ENCODE measurements at places on chromosomes 16 and 17.

DNA sequence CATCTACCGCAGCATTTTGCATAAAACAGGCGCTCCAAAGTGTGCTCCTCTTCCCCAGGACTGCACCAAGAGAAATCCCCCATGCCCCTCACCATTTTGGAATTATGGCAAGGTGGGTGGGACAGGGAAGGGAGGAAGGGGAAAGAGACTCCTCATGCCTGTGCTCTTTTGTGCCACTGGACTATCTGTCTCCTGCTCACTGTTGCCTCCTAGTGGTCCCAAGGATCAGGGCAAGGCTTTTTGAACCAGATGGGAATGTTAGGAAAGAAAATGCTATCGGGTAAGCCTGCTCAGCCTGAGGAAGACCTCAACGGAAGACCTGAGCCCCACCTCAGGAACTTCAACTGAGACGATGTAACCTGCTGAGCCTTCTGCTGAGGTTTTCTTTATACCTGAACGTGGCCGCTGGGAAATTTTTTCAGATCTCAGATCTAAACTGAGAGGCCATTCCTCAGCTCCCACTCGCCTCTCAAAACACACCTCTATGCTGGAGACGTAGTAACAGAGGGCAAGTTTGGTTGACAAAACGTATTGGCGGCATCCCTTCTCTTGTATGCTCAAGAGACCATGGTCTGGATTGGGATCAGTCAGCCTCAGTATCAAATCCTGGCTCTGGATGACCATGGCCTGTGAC lies 58.3 kb downstream of the SPACA3 start:
- DNase-seq, result peak; percentile 60

DNA sequence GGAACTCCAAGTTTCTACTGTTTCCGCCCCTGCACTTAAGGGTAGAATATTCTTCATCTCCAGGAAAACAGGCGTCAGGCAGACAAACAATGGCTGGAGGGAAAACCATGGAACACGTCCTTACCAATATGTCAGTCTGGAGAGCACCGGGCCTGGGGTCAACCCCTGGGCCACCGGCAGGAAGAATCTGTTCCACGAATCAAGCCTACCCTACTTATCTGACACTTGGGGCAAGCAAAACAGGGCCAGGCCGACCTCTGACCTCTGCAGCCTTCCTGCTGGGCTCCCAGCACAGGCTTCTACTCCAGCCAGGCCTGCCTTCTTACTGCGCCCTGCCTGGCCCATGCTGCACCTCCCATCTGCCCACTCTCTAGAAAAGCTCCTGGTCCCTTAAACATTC lies 10.1 kb downstream of the VAC14 start:
- DNase-seq, result no peak

DNA sequence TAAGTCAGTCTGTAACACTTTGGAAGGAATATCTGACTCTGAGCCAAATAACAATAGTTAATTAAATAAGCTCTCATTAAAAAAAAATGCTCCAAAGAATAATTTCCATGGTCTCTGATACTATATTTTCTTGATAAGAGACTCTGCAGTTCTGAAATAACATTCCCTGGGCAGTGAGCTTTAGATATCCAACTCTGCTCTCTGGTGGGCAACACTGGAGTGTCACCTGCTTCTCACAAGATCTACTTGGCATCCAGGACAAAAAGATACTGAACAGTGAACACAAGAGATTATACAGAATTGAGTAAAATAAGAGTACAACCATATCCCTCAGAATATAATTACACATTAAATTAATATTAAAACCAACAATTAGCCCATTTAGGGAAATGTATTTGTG lies 13.7 kb downstream of the BLMH start:
- no peak for DNase-seq

GRCh38 chr16:66950437-66950836 lies 10.6 kb upstream of the CES3 start:
- no peak for DNase-seq

- peak; percentile 33 for DNase-seq
Observed at GRCh38 chr17:67434061-67434525, 57.0 kb downstream of the PITPNC1 start.

GRCh38 chr17:47085736-47086135 lies 103.4 kb downstream of the CDC27 start:
- DNase-seq, result no peak

- DNase-seq, result no peak
Observed at GRCh38 chr17:59757470-59757869, 50.0 kb downstream of the VMP1 start.

DNA sequence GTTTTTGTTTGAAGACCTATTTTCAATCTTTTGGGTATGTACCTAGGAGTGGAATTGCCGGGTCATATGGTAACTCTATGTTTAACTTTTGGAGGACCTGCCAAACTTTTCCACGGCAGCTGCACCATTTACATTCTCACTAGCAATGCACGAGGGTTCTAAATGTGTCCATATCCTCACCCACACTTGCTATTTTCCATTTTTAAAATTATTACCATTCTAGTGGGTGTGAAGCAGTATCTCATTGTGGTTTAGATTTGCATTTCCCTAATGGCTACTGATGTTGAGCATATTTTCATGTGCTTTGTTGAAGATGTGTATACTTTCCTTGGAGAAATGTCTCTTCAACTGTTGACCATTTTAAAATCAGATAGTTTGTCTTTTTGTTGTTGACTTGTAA lies 60.3 kb upstream of the HAPSTR1 start:
- no peak for DNase-seq

All from transverse colon (tissue), 4 donors.